ENCODE measurements at places on chromosomes 2 and 18.
A peak's percentile ranks its signal among the peaks of the same experiment; 100 is the strongest.

DNA sequence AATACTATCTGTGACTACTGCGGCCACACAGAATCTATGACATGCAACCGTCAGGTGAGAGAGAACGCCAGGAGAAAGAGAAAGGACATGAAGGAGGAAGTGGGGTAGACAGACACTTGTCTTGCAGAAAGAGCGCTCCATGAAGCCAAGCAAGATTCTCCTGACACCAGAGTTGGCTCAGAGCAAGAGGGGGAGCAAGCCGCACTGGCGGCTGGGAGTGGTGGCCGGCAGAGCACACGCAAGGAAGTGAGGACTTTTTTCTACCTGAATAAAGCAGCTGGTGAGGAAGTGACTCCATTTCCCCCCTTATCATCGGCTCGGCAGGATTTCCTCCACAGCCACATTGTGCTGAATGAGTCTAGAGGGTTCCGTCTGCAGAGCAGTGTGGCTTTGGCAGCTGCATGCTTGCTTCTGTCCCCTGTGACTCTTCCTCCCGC is 181.6 kb downstream of the BCL2 start:
- no peak for DNase-seq

DNA sequence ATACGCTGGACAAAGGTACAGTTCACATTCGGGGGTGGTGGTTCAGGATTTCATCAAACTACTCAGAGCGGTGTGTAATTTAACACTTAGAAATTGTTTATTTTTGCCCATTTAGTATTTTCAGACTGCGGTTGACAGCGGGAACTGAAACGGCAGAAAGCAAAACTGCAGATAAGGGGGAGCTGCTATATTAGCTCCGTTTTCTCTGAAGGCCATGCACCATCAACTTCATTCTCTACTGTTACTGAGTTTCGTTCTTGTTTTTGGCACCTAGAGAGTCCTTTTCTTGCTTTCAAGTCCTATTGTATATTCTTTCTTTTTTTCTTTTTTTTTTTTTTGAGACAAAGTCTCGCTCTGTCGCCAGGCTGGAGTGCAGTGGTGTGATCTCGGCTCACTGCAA is 121.5 kb upstream of the SP3 start:
- DNase-seq: no peak

- DNase-seq: no peak
These were observed 65.9 kb upstream of the RAB27B start for GRCh38 chr18:54762386-54762785.

- no peak for DNase-seq
These were observed 583 bp upstream of the CD226 start for GRCh38 chr18:69948256-69948655.

DNA sequence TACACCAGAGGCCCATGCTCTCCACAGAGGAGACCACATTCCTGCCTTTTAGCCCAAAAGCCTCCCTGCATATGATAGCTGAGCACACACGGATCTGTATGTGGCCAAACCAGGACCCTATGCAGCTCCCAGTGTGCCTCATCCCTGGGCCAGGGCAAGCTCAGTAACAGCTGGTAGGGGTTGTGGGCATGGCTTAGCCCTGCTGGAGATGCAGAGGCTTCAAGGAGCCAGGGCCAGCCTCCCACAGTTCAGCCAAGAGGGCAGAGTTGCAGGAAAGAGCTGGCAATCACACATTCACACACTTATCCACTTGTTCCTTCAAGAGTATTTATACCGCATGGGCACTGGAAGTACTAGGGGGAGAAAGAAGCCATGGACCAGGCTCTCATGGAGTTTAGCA is 1.6 kb upstream of the LIMS2 start:
- no peak for DNase-seq

DNA sequence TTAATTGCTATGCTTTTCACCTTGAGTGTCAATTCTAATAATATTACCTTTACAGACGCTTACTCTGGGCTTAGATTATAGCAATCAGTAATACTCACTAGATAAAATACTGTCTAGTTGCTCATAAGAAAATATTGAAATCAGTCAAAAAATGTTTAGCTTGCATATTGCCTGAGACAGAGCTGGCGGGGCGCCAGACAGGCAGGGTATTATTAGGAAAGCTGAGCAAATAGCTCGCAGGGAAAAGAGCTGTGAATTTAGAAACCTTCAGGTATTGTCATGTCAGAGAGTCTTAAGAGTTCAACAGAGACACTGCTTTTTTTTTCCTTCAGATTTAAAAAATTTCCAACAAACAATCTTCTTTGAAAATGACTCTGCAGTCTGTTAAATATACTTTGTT is 118.4 kb downstream of the MEIS1 start:
- no peak for DNase-seq

DNA sequence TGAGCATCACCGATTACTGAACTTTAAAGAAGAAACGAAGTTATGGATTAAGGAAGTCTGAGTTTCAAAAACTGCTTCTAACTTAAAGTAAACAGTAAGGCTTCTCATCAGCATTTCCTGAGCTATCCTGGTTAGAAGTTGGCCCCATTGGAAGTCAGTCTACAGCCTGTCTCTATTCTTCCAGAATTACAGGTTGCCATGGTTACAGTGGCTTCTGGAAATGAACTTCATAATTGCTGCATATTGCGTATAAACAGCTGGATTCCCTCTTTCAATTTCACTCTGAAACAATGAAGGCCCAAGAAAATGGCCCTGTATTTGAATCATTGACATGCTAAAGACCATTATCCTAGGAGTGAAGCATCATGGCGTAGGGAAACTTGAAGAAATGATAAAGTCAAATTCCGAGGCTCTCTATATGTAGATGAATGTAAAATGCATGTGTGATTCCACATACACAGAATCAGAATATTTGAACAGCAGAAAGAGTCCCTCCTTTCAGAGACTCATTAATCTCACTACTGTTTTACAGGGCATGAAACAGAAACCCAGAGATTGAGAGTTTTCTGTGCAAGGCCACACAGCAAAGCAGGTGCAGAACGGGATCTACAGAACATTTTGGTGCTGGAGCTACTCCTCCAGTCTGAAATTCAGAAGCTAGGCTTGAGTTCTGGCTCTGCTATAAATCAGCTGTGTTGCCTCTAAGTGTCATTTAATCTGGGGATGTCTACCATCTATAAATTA is 856.4 kb upstream of the CELF4 start:
- no peak for DNase-seq

DNA sequence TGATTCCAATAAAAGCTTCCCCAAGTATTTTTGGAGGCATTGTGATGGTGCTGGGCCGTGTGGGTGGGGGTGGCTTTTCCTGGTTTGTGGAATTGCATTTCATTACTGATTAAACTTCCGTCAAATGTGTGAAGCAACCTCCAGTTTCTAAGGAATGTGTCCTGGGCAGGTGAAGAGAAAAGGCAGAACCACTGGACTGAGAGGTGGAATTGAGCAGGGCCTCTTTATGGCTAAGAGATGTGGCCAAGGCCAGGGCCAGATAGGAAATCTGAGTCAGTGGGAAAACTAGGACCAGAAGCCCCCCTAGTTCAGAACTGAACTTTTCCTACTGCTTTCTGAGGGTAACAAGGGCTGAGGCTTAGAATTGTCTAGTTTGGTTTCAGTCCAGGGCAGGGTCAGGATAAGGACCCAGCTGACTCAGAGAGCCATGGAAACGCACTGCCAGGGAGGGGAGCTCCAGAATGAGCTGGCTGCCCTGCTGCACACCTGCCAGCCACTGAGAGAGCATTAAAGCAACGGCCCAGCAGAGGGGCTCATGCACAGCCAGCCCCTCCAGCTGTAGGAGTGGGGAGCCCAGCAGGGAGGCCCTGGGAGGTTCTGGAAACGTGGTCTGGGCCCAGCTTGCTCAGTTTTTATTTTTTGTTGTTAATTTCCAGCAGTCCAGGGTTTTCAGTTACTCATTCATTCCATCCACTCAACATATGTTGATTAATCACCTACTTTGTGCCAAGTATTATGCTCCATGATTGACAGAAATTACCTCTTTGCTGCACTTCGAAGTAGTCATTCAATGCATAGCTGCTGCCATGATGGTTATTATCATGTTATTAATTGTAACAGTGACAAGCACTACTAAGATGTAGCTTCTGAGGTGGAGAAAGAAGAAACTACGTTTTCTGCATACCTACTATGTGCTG is 156.1 kb downstream of the MSH2 start:
- no peak for DNase-seq

DNA sequence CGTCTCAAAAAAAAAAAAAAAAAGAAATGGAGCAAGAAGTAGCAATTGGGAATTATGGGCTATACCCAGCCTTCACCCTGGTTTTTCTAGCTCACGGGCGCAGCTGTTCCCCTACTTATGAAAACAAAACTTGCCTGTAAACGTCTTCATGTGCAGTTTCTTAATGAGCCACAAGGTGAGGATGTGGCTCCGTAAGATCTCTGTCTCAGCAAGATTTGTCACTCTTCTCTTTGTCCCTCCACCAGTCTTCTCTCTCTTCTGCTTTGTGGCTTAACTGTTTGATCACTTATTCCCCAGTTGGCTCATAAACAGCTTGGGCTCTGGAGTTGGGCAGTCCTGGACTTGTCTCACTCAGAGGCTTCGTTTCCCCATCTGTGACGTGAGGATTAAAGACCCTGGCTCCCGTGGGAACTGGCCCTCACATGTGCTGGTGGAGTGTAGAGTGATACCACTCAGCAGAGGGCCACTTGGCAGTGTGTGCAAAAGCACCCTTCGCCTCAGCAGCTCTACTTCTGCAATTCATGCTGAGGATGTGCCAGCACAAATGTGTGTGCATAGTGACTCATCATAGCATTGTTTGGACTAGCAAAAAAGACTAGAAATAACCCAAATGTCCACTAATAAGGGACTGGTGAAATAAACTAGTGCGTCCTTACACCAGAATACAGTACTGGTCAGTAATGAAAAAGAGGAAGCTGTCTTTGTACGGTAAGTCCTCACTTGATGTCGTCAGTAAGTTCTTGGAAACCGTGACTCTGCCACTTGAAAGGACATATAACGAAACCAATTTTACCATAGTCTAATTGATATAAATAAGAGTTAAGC is 8.7 kb downstream of the CEP68 start:
- DNase-seq: peak; percentile 79

DNA sequence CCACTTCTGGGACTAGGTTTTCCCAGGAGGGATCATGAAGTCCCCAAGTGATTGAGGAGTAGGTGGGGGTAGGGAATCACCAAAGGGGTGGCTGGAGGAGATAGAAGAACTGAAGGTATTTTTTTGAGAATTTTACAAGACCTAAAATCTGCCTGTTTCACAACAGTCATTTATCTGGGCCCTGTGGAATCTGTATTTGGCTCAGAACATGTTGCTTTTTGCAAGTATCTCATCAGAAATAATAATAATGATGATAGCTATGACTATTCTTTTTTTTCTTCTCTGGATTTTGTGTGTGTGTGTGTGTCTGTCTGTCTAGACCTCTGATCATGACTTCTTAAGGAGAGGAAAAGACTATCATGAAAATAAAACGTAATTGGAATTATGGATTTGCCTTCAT is 13.9 kb downstream of the STON1 start:
- no peak for DNase-seq

DNA sequence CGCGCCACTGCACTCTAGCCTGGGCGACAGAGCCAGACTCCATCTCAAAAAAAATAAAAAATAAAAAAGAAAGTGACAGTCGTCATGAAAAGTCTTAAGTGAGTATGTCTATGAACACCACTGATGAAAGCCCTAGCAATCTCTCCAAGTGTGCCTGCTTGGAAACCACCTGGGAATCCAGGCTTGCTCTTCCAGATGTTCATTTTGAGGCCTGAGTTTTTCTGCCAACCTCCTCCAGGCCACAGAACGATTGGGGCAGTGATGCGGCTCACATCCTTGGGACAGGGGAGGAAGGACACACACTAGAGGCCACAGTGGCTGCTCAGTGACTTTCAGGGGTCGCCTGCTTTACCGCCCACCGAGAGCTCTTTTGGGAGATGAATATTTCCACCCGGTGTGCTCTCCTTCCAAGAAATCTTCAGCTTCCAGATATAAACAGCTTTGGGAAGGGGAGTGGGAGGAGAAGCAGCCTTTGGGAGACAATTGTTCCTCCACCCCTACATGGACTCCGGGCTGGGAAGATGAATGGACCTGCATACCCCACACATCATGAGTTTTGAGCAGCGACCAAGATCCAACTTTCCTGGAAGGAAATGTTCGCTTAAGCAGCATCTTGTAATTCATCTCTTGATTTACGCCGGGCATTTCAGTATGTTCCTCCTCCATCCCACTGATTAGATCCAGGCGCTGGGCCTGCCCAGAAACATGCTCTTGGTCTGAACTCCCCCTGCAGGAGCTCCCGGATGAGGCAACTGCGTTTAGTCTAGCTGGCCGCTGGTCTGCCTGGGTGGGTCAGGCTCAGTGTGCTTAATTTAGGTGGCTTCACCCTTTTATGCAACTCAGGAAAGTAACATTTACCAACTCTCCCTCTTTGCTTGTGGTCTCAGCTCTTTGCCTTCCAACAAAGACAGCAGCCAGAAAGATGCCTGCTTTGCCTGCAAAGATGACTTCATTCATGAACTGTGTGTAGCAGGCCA is 6.2 kb upstream of the ARMC9 start:
- DNase-seq: peak; percentile 52

DNA sequence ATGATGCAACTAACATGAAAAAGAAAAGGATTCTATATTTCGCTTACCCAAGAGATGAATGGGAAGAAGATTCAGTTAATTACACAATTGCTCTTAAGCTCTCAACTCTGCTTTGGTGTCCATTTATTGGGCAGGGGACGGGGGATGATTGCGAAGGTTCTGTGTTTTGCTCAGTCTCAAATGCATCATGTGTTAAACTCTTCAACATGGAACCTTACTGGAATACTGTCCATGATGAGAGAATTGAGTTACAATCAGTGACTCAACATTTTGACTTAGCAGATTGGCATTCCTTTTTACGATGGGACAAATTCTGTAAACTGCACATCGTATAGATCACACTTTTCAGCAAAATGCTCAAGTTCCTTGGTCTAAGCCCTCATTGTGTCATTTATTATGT is 135.6 kb downstream of the RBMS1 start:
- no peak for DNase-seq

DNA sequence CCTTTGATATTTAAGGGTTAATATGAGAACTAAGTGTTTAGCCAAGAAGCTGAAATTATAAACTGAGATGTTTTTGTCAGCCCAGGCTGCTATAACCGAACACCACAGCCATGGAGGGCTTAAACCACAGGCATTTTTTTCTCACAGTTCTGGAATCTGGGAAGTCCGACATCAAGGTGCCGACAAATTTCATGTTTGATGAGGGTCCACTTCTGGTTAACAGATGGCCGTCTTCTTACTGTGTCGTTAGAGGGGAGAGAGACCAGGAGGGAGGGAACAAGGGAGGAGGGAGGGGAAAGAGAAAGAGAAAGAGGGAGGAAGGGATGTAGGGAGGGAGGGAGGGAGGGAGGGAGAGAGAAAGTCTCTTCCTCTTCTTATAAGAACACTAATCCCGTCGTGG is 6.5 kb upstream of the CNDP2 start:
- no peak for DNase-seq

- no peak for DNase-seq
These were observed 107.1 kb downstream of the EML6 start for GRCh38 chr2:54830546-54830945.

Data from erythroblast (primary cell).